ENCODE measurements at places on chromosomes 1 and 21.

GRCh38 chr1:46820560-46821060 lies 21.8 kb downstream of the CYP4B1 start:
- DNase-seq, result no peak

- no peak for DNase-seq
Observed at GRCh38 chr1:210299501-210299900, 29.2 kb upstream of the HHAT start.

GRCh38 chr1:97903626-97904025 lies 17.2 kb downstream of the DPYD start:
- DNase-seq, result no peak

- DNase-seq, result no peak
Observed at GRCh38 chr1:100452641-100453040, 85.3 kb upstream of the GPR88 start.
